ENCODE measurements at places on chromosomes 11 and 22.

- no peak for DNase-seq
Observed at GRCh38 chr22:46500201-46500600, 37.2 kb downstream of the CELSR1 start.

DNA sequence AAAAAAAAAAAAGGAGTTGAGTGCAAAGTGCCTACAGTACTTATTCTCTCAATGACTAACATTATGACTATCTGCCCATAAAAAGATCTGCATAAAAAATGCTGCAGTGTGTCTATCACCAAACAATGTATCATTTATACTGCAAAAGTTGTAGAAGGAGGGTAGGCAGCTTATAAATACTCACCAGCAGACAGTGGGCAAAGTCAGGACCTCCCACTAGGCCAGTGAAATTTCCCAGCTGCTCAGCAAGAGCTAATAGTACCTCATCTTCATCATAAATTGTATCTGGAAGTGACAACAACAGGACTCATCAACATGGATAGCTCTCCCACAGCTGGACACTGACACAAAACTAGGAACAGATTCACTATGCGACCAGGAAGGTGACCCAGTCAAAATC, 1.6 kb downstream of the PPP2R1B start:
- DNase-seq = no peak

GRCh38 chr22:30212363-30212995, 34.1 kb downstream of the LIF start:
- DNase-seq = no peak

GRCh38 chr11:69943506-69943905, 124.3 kb upstream of the FGF3 start:
- no peak for DNase-seq

GRCh38 chr22:45524157-45524556, 21.5 kb downstream of the FBLN1 start:
- DNase-seq = no peak

GRCh38 chr22:47571616-47572015, 809.2 kb downstream of the TBC1D22A start:
- DNase-seq = no peak

GRCh38 chr11:15711311-15711710, 596.6 kb downstream of the INSC start:
- DNase-seq = no peak

DNA sequence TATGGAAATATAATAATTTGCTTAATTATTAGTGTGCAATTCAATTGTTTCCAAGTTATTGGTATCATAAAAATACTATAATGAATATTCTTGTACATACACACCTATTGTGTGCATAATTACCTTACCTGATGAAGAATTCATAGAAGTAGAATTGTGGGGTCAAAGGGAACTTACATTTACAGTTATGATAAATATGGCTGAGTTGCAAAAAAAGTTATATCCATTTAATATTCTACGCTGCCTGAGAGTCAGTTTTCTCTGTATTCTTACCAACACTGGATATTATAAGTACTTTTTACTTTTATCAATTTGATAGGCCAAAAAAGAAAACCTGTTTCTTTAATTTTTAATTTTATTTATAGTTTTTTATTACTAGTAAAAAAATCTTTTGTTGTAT, 2.1 kb upstream of the PSMA1 start:
- DNase-seq = no peak
